ENCODE measurements at places on chromosomes 7 and 10.

DNA sequence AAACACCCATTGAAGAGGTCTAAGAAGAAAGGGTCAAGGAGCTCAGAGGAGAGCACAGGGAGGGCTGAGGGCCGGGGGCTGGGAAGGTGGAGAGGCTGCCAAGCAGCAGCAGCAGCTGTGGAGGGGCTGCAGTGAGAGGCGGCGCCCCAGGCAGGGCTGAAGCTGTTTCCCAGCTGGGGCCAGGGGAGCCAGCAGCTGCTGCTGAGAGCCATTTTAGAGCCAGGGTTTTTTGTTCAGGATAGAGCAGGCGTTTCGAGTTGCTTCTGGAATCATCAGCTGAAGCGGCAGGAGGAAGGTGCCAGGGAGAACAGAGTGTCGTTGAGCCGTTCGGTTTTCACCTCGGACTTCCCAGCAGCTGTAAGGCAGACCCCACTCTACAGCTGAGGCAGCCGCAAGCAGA, 62.7 kb downstream of the LANCL2 start:
- no peak for DNase-seq

DNA sequence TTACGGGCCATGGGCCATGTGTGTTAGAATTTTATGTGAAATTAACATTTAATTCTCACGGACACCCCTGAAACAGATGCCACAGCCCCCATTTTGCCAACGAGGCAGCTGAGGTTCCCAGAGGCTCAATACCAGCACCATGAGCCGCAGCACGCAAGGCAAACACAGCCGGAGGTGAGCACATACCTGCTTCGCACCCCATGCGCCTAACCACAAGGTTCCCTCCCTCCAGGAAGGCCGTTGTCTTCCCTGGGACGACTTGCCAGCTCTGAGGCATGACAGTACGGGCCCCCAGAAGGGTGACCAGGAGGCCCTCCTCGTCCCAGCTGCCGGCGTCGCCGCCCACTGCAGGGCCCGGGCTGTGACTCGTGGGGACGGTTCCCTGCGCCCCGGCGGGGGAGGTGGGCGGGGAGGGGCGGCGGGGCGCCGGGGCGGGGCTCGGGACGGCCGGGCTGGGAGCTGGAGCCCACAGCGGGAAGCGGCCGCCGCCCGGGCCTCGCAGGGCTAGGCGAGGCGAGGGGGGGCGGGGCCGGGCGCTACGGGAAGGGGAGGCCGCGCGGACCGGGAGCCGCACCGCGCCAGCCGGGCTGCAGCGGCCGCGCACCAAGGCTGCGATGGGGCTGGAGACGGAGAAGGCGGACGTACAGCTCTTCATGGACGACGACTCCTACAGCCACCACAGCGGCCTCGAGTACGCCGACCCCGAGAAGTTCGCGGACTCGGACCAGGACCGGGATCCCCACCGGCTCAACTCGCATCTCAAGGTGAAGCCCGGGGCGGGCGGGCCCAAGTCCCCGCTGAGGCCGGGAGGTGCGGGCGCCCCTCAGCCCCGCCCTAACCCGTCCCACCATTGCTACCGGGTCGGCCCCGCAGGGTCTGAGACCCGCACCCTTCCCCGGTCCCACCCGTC, at the start of gene CAV2:
CAV2 (plus strand) TSS at position 571 of the 910 bp plus-strand sequence; CDS start at position 615, 44 bp downstream.
- peak; percentile 91 for DNase-seq

DNA sequence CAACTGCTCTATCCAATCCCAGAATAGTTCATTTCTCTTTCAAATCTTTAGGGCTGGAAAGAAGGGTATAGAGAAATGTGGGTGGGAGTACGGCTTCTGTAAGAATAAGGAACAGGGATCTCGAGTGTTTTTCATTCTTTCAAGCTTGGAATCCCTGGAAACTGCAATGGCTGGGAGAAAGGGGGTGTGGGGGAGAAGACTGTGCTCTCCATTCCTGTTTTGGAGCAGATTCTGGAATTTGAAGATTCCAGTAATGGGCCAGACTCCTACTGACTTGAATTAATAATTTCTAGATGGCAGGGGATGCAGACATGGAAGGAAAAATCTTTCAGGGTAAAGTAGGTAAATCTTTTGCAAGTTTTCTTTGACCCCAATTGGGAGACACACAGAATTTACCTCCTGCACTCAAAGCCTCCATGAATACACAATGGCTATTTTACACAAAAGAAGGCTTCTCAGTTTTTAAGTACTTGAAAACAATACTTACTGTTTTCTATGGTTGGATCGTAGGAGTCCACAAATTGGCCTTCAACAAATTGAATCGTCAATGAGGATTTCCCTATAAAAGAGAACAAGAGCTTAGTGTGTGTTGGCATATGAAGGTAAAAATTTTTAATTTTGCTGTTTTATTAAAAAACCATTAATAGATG, 29.1 kb downstream of the RHEB start:
- no peak for DNase-seq

GRCh38 chr10:63720072-63720537, 198.9 kb downstream of the REEP3 start:
- DNase-seq: no peak

DNA sequence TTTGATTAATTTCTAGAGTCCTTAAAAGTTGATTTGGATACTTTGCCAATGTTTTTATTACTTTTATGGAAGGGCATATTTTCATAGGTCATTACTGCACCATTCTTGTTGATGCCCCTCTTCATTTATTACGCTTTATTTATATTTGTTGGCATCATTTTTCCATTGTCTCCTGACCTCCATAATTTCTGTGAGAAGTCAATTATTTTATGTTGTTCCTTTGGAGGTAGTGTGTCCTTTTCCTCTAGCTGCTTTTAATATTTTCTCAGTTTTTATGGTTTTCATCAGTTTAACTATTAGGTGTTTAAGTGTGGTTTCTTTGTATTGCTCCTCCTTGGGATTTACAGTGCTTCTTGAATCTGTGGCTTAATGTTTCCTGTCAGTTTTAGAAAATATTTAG, 134.9 kb downstream of the SAMD9 start:
- no peak for DNase-seq

DNA sequence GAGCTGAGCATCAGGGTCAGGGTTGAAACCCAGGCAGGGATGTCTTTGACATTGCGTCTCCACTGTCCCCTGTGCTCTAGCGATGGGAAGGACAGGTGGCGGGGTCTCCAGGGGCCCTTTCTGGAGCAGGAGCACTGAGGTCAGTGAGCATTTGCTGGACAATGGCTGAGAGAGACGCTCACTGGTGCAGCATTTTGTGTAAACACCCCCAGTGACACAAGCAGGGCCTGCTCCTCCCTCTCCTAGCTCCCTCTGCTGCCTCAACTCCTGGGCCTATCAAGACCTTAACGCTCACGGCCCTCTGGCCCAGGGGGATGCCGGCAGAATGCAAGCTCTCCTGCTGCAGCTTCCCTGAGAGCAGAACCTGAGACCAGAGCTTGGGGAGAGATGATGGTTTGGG, 17.4 kb upstream of the INMT start:
- DNase-seq: no peak

DNA sequence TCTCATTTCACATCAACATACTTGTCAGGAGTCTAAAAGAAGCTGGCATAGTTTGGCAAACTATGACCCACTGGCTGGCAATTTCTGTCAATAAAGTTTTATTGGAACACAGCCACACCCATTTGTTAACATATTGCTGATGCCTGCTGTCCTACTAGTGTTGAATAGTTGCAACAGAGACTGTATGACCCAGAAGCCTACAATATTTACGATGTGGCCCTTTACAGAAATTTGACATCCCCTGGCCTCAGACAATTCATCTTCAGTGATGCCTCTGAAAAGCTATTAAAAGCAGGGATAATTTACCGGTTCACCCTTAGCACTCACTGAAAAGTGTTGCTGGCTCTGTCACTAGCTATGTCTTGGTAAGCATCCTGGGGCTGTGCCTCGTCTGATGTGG, 155.2 kb downstream of the ARID5B start:
- no peak for DNase-seq

DNA sequence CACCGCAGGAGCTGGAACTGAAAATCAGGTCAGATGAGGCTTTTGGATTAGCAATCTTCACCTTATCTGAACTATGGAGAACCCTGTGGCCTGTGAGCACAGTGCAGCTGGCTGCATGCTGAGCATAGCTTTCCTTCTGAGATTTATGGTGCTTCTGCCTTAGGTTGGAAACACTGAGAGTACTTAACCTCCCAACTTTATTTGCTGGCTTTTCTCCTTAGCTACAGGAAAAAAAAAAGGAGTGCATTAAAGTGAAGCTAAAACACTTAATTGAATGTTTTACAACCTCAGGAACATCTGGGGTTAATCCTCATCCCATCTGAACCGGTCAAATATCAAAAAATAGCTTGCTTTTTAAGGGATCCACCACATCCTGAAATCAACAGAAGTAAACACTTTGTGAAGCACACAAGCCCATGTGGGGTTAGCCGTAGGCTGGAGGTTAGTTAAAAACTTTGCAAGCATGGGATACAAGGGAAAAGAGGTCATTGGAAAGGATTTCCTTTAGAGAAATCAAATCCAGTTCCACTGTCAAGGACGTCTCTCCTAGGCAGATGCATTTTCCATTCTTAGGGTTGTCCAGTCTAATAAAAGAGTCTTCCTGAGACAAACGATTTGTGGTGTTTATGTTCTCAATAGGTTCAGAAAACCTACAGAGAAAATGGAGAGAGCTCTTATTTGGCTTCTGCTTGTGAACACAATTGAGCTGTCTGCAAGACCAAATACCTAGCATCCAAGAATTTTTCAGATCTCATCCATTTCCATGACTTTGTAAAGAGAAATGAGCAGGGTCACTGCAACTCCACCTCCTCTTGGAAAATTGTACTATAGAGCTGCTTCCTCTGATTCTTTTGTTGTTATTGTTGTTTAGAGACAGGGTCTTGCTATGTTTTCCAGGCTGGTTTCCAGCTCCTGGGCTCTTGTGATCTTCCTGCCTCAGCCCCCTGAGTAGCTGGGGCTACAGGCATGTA, 470.4 kb upstream of the IGFBP3 start:
- no peak for DNase-seq

DNA sequence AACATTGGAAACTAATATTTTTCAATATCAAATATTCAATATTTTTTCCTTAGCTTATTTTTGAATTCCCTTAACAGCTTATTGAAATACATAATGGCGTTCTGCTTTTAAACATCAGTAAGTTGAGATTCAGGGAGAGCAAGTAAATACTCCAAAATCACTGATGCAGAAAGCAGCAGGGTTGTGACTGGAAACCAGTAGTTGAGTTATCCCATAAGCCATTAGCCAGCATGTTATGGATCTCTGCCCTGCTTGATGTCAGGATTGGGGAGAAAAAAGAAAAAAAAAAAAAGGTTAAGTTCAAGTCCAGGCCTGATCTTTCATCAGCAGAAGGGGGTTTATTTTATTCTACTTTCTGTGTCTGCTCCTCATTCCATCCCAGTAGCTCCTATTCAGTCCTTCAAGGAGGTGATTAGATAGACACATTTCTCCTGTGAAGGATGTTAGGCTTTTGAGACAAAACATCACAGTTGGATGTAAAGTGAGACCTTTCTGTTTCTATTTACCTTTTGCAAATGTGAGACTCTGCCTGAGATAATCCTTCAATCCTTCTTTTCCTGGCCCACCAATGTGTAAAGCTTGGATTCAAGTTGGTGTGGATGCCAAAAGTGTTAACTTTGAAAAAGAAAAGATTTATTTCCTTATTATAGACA, 110.9 kb upstream of the HDAC9 start:
- DNase-seq: no peak

GRCh38 chr10:14454206-14454605, 123.5 kb upstream of the FRMD4A start:
- no peak for DNase-seq

Data from RWPE2 (cell line).